ENCODE measurements at places on chromosomes 4 and X.

DNA sequence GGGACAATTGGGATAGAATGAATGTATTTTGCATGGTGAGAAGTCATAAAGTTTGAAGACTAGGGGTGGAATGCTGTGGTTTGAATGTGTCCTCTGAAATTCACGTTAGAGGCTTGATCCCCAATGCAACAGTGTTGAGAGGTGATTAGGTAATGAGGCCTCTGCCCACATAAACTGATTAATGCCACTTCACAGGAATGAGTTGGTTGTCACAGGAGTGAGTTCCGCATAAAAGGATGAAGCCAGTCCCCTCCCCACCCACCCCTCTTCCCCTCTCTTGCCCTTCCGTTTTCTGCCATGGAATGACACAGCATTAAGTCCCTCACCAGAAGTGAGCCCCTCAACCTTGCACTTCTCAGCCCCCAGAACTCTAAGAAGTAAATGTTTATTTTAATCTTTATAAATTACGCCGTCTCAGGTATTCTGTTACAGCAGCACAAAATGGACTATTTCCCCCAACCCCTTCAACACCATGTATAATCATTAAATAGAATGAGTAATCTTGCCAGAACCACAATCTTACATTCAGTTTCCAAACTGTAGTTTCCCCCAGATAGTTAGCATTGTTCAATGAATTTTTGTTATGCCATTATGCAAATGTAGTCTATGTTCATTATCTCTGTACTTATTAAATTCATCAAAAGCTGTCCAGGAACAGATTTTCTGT, 5.5 kb upstream of the MMAA start:
- no peak for DNase-seq

GRCh38 chr4:127501103-127501502, 131.7 kb upstream of the INTU start:
- DNase-seq: no peak

DNA sequence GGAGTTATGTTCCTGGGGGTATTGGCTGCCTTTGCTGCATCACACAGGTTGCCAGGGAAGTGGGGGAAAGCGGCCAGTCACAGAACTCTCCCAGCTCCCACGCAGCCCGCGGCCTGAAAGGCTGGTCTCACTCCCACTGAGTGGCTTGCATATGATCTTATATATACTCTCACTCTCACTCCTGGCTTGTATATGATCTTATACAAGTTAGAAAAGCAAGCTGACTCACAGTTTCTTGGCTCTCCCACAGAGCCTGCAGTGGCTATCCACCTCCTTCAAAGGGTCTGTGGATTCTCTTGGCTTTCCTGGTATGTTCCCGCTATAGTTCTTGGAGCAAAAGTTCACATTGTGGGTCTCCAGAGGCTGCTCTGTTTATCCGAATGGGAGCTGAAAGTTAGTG, 833.5 kb upstream of the GALNTL6 start:
- DNase-seq: no peak

DNA sequence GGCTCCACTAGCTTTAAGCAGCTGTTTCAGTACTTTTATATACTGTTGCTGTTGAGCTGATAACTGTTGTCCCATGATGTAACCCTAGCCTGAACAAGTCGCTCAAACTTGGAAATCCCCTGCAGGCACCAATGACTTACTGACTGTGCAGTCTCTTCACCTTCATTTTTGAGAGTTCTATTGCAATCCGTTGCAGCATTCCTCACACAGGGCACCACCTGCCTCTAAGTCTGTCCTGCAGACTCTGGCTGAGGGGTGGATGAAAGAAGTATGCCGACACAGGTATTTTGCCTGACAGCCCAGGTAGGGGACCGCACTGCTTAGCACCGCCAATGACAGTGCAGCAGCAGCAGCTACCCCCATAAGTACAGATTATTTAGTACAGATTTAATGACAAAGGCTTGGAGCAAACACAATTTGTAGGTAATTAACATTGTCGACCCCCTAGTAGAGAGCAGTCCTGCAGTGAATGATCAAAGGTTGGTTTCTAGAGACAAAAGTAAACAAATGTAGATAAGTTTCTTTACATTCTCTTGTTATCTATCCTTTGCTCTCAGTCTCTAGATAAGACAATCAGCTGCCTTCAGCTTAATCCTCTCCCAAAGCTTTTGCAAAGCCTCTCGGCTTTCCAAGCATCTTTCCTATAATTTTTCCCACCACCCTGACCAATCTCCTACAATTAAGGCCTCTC, 205.0 kb downstream of the PABPC4L start:
- no peak for DNase-seq

- no peak for DNase-seq
These were observed 166.5 kb upstream of the PCDH7 start for GRCh38 chr4:30553706-30554105.

DNA sequence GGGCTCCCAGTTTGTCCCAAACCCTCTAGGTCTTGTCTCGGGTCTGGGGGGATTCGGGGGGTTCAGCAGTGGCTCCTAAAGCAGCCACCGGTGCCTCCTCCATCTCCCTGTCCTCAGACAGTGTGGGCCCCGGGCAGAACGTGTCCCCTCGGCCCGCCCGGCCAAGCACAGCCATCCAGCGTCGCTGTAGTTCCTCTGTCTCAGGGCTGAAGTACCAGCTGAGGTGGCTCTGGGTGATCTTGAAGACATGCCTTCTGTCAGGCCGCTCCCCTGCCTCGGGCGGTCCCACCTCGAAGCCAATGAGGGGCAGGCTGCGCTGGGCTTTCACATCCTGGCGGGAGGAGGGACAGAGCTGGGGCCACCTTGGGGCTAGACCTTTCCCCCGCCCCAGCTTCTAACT, 5.9 kb downstream of the TSR2 start:
- no peak for DNase-seq

DNA sequence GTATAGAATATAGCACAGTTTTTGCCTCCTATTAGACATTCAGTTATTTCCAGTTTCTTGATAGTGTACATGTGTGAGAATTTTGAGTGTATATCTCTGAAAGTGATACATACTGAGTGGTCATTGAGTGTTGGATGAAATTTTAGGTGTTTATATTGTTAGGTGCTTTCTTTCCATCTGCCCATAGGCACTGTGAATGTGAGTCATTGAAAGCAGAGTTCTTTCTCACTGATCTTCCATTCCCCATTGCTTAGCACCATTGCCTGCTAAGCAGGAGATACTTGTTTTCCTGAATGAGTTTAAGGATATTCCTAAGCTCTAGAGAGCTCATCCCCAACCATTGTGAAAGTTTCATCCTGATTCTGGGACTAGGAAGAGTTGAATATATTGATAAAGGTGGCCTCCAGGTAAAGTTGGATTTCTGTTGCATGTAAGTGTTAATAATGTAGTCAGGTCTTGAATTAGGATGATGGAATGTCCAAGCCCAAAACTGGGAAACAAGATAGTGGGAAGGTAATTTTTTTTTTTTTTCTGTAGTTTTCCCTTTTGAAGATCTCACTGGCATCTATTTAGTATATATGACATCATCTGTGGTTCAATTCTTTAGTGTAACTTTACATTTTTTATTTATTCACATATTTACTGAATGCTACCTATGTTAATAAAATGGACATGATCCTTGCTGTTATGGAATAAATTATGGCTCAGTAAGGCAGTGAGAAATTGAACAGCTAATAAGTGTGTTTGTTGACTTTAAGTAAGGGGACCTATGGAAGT, 22.1 kb downstream of the UBE2K start:
- no peak for DNase-seq

GRCh38 chrX:109847257-109848187, 114.5 kb upstream of the ACSL4 start:
- DNase-seq: no peak

DNA sequence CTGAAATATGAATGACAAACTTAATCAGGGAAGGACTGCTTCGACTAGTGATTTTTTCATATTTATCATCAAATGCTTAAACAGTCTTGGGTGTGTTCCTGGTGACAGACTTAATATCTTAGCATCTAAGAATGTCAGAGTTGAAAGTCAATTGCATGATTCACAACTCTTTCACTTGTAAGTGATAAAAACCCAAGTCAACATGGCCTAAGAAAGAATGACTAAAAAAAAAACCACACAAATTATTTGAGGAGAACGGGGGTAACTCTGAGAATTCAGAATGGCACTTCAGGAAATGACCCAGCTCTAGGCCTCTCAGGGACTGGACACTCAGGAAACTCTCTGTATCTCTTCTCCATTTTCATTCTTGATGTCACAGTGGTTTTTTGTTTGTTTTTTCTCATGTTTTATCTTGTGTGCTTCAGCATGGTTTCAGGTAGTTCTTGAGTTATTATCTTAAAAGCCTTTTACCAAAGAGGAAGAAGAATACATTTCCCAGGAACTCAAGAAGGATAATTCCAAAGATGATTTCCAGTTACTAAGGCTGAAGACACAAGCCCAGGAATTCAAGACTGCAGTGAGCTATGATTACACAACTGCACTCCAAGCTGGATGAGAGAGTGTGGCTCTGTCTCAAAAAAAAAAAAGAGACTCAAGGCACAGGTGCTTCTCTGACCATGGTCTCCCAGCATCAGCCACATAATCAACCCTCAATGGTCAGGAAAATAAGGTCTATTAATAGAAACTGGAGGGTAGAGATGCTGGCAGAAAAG, 1697.8 kb upstream of the IGFBP7 start:
- DNase-seq: no peak

Data from stimulated activated CD4-positive, alpha-beta T cell treated with anti-CD3 and anti-CD28 coated beads, Interleukin-2, amount 100 ng/mL, for 4 hours (primary cell).